ENCODE measurements at places on chromosomes 7 and 10.

GRCh38 chr7:90897961-90898469 lies 301.9 kb downstream of the CDK14 start:
- no peak for DNase-seq

DNA sequence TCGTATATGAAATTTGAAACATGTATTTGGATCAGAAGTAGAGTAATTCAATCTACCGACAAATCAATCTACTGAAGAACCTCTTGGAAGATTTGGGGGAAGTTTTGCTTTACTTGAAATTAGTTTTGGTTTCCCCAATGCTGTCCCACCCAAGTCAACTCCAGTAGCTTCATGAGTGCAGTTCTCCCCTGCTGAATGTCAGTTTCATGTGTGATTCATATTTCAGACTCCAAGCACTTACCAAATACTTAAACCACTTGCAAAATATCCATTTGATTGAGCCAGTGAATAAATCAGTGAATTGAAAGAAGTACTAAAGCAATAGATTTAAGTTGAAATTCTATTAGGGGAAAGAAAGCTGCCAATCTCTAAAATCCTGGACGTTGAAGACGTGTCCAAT lies 9.3 kb downstream of the CALML5 start:
- no peak for DNase-seq

- DNase-seq, result peak; percentile 94
Observed at GRCh38 chr7:139340037-139340807, 915 bp upstream of the FMC1 start.

- no peak for DNase-seq
Observed at GRCh38 chr10:75592151-75592787, 160.8 kb downstream of the LRMDA start.

DNA sequence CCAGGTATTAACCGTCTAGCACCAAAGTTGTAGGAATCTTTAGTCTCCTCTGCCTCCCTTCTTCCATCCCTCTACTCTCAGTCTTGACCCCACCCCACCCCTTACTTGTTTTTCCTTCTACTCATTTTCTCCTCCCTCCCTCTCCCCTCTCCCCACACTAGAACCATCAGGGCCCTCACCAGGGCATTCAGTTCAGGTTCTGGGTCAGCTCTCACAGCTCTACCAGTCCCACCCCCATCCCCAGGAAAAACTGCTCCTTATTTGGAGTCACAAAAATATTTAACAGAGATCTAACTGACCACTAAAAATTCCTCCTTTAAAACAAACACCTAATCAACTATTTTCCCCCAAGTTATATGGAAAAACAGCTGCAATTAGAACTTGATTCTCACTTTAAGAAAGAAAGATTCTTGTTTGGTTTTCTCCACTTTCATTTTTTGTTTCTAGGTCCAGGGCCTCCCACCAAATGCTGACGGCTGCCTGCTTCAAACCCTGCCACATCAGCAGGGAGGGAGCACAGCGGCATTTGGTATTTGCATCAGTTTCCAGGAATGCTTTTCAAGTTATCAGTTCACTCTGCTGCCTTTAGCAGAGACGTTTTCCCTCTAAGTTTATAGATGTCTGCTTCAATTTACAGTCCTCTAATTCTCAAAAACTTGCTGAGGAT lies 2.8 kb upstream of the COL1A2 start:
- no peak for DNase-seq

- no peak for DNase-seq
Observed at GRCh38 chr10:105328503-105329133, 687.5 kb downstream of the SORCS3 start.

DNA sequence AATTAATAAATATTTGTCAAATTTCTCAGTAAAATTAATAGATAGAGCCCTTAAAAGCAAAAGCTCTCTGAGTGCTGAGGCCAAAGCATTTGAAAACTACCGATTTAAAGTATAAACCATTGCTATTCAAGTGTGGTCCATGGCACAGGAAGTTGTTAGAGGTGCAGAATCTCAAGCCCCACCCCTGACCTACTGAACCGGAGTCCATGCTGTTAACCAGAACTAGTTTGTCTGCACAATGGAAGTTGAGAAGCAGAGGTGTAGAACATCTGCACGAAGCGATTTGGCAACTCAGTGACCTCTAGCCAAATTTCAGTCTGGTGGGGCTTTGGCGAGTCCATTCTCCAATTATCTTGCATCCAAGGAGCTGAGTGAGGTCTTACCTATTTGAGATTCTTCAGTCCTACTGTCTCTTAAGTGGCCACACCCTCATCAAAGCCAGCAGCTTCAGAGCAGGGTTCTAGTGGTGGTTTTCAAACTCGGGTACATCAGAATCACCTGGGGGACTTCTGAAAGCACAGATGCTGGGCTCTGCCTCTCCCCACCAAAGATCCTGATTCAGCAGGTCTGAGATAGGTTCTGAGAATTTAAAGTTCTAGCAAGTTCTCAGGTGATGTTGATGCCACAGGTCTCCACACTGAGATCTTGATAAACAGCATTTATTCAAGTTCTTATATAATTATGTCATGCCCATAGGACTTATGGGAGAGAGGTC lies 96.8 kb upstream of the SAMD8 start:
- DNase-seq, result no peak

DNA sequence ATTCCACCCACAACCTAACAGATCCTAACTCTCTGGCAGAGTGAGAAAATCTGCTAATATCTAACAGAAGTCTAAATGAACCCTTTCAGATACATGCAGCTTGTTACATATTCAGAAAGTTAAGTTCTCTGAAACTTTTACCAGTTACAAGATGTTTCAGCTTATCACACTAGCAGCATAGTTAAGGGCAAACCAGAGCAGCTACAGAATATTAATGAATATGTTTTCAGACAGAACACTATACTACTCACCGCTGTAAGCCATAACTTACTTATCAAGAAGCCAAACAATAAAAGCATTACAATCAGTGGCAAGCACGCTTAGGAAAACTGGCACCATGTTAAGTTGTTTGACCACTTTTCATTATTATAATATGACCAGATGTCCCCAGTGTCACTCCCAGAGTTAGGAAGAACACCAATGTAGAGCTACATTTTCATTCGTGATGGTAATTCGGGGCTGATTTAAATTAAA lies 2.7 kb downstream of the ITGB1 start:
- DNase-seq, result no peak

- no peak for DNase-seq
Observed at GRCh38 chr7:123183431-123183830, 16.3 kb downstream of the SLC13A1 start.

DNA sequence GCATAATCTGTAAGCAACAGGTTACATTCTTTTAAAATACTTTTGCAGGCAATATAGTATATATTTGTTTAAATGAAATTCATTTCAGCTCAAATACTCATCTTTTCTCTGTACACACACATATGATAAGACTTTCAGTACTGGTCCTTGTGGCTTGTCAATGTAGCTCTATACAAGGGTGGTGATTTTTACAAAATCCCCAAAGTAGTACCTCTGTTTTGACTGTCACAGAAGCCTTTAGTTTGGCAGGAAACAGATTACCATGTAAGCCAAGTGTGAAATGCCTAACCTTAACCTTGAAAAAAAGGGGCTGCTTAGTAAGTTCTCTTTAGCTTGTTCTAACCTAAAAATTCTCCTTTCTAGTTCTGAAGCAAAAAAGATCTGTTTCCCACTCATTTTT lies 87.9 kb downstream of the KCND2 start:
- no peak for DNase-seq

GRCh38 chr7:73437091-73437490 lies 3.5 kb downstream of the FZD9 start:
- no peak for DNase-seq

Data from germinal center (tissue), 1 donor.